Activated CD8-positive, alpha-beta memory T cell treated with anti-CD3 and anti-CD28 coated beads, Interleukin-2, amount 50 U/mL, for 48 hours (primary cell): ENCODE measurements at places on chromosomes 11 and 22.

DNA sequence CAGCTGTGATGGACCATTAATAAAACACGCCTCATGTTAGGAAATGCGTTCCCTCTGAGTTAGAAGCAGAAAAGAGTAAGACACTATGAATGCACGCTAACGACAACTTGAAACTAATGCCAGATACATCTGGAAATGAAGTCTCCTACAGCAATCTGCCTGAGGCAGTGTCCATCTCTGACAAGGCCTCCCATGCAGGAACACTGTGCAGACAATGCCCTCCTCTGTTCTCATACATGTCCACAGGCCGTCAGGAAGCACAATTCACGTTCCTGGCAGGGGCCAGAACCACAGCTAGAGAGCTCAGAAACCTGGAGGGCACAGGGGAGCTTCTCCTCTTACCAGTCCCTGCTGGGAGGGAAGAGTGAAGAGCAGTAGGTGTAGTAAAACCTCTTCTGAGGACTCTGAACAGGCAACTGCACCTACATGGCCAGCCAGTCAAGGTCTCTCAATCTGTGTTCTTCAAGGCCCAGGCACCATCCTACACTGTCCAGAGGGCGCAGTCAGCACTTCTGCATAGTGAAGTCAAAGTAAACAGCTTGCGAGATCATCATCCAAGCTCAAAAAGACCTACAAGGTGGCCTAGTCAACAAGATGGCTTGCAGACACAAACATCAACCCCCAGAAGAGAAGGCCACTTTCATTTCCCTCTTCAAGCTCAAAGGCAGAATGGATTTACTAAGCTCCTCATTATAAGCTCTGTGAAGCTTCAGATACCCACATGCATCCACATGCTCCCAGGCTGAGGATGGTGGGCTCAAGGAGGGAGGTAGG is 41.5 kb upstream of the CYP2D6 start:
- no peak for DNase-seq

GRCh38 chr22:40726514-40726913 is 47.2 kb downstream of the MCHR1 start:
- DNase-seq = no peak

DNA sequence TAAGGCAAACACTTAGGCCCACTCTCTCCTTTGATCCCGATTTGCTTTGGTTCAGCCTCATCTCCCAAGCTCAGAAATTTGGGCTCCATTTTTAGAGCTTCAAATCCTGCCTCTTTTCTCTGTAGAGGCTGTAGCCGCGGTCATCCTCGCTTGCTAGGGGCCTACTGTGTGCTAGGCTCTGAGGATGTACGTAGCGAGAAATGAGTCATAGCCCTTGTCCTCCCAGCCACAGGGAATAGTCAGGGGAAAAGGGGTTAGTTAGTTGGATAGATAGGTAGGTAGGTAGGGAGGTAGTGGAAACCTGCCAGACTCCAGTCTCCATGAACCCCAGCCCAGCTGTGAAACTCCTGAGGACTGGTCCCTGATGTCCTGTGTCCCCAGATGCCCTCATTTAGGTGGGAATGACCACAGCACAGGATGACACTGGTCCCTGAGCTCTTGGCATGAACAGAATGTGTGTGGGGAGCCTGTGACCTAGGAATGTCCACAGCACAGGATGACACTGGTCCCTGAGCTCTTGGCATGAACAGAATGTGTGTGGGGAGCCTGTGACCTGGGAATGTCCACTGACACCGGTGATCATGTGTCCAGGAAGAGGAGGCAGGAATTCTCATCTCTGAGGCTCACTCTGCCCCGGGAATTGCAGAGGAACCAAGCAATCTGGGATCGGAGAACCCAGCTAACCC is 21.4 kb upstream of the HMOX1 start:
- DNase-seq = no peak

DNA sequence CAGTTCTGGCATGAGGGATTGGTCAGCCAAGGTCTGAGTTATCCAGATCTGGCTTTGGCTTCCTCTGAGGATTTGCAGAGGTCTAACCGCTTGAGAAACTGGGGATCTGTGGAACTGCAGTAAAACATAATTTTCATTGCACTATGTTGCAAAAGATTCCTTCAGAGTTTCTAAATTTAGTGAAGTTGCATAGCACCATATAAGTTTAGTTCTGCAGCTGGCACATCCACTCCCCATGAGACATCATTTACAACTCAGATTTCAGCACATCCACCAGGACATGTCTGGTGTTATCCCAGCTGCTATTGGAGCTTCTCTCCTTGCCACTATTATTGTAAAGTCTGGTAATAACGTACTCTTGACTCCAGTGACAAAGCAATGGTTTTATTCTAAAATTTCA is 181.5 kb downstream of the CWF19L2 start:
- DNase-seq = no peak

DNA sequence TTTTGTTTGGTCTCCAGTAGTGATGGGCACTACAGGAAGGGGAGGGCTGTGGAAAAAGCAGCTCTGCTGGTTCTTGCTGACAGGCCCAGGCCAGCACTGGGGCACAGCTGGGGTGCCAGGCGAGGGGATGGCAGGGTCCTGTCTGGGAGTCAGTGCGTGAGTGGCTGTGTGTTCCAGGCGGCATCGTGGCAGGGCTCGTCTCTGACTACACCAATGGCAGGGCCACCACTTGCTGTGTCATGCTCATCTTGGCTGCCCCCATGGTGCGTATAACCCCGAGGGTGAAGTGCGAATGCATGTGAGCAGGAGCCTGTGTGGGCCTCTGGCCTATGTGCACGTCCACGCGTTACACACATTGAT is 20.9 kb downstream of the SLC37A2 start:
- peak; percentile 37 for DNase-seq

GRCh38 chr22:29734406-29734805 is 14.6 kb downstream of the CABP7 start:
- no peak for DNase-seq

GRCh38 chr11:117443266-117444186 is 115.9 kb downstream of the CEP164 start:
- DNase-seq = no peak

GRCh38 chr11:58609723-58610122 is 12.7 kb upstream of the CNTF start:
- no peak for DNase-seq

- no peak for DNase-seq
These were observed 42.5 kb downstream of the RBFOX2 start for GRCh38 chr22:35986088-35986487.

DNA sequence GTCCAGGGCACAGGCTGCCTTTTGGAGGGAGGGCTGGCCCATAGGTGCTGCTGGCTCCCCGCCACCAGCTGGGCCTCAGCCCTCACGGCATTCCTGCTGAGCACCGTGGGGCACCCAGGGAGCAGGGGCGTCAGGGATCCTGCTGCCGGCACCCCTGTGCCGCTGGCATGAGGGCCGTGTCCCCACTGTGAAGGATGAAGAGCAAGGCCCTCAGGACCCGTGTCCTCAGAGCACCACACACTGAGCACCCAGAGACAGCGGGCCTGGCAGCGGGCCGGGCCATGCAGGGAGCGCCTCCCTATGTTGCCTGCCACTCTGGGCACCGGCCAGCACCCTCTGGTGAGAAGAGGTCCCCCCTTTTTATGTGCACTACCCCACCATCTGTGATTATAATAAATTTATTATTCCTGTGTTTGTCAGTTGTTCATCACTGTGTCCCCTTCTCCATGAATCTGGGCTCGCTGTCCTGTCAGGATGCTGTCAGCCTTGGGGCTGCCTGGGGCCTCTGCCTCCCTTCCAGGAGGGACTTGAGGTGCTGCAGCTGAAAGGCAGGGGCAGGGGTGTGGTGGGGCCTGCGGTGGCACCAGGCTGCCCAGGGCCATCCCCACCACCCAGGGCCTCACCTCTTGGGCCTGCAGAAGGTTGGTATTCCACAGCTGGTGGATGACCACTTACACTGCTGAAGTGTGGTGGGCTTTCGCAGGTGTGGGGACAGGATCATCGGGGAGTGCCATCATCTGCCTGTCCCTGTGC is 80.0 kb downstream of the MED15 start:
- no peak for DNase-seq

DNA sequence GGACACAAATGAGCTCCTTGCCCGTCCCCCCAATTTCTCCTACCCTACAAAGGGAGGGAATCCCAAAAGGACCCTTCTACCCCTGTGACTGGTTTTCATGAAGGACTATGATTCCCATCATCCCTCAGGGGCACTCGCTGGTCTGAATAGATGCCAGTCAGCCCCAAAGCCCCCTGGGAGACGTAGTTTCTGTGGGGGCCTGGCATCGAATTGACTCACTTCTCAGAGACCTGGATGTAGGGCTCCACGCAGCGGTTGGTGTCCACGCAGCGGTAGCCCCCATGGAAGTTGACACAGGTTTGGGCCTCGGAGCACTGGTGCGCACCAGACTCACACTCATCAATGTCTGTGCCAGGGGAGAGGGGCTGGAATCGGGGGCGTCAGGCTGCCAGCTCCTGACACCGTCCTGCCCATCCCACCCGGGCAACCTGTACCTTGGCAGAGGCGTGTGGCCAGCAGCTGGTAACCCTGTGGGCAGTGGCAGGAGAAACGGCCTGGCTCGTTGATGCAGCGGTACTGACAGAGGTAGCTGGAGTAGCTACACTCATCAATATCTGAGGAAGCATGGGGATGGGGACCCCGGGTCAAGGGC is 4.4 kb downstream of the EFEMP2 start:
- no peak for DNase-seq

GRCh38 chr22:16824716-16825687 is at the start of gene XKR3:
Gene XKR3 (minus strand): TSS chr22:16825411. CDS start chr22:16808073, 17,338 bp downstream.
- no peak for DNase-seq

DNA sequence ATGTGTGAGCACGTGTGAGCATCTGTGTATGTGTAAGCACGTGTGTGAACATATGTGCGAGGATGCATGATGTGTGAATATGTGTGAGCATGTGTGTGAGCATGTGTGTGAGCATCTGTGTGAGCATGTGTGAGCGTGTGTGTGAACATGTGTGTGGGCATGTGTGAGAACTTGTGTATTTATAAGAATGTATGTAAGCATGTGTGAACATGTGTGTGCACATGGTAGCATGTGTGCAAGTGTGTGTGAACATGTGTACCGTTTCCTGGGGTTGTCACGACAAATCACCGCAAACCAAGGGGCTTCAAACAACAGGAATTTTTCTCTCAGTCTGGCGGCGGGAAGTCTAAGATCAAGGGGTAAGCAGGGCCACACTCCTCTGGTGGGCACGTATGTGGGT is 238.3 kb downstream of the CTTN start:
- DNase-seq = no peak

GRCh38 chr11:43967661-43968060 is 25.2 kb downstream of the C11orf96 start:
- no peak for DNase-seq

DNA sequence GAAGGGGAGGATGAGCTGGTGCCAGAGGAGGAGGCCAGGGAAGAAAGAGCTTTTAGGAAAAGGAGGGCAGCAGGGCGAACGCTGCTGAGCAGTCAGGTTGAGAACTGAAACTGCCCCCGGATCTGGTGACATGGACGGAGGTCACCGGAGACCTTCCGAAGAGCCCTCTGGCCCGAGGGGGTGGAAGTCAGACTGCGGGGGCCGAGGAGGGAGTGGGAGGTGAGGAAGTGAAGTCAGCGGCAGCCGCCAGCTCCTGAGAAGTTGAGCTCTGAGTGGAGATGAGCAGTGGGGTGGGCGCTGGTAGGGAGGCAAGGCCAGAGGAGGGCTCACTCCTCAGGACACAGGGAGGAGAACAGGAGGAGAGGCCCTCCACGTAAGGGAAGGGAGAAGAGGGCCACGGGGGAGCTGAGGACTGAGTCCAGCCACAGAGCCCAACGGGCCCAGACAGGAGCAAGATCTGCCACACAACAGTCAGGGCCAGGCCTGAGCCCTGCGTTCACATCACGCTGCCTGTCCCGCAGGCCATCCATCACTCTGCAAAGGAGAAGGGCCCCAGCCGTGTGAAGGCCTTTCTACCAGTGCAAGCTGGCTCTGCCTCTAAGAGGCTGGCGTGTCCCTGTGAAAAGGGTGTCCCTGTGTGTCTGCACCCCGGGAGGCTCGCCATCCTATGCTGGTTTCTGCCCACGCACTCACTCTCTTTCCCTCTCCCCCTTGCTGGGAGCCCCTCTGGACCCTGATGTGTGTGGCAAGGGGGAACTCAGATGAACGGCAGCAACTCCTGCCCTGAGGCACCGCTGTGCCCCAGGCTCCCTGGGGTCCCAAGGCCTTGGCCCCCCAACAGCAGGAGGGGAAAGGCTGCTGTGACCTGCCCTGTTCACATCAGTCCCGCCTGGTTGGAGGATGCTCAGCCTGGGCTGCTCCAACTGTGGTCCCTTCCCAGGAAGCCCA is 19.0 kb upstream of the LRRC32 start:
- DNase-seq = no peak

- no peak for DNase-seq
These were observed 90.3 kb downstream of the KCNQ1 start for GRCh38 chr11:2534957-2535672.

DNA sequence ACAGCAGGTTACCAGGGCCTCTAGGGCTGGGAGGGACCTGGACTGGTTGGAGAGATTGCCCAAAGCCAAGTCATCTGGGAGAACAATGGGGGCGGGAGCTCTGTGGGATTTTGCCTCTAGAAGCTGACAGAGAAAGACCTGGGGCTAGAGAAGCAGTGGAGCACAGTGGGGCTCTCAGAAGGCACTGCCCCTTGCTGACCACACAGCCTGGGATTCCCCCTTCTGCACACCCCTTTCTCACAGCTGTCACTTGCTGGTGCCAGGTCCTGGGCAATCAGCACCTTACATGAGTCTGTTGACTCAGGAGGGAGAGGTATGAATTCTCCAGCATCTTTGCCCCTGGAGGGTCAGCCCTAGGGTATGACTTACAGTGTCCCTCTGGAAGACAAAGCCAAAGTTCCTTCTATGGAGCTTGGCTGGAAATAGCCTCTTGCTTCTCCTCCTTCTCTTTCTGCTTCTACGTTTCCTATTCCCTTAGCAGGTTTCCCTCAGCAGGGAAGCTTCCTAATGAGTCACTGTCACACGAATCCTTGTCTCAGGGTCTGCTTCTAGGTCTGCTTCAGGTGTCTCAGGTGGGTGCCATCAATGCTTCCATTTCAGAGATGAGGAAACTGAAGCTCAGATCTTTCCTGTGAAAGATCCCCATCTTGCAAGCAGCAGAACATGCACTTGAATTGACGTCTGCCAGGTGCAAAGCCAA is 27.0 kb downstream of the GDPD5 start:
- DNase-seq = no peak

DNA sequence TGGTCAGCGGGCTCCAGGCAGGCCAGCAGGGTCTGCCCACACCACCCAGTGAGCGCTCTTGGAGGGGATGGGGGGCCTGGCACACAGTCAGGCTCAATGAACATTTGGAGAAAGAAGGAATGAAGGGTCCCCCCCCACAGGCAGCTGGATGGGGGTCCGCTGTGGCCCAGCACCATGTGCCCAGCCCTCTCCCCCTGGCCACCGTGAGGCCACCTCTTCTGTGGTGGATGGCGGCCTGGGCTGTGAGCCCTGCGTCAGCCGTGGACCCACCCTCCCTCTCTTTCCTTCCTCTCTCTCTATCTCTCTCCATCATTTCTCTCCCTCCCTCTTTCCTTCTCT is 35.1 kb upstream of the MUC5AC start:
- peak; percentile 13 for DNase-seq

GRCh38 chr22:41499624-41500280 is 30.8 kb downstream of the ACO2 start:
- DNase-seq = no peak
